ENCODE measurements at places on chromosomes 16 and 17.

DNA sequence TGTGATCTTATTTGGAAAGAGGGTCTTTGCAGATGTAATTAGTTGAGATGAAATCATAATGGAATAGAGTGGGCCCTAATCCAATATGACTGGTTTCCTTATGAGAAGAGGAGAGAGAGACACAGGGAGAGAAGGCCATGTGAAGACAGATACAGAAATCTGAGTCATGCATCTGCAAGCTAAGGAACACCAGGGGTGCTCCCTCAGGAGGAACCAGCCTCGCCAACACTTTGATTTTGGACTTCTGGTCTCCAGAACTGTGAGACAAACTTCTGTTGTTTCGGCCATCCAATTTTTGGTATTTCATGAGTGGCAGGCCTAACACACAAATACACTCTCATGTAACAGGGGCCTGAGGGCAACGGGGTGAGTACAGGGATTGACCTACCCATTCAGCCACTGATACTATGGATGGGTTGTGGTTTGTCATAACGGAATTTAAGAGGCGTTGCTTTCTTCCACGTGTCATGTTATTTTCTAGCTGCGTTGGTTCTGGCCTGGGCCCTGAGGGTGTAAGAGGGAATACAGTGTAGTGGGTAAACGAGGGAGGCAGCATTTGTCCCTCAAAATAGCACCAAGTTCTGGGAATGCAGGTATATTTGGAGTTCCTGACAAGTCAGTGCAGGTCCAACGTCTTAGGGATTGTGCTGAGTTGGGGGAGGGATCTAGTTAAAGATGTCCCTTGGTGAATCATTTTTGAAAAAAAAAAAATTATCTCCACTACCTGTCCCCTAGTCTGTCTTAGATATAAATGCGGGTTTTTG lies 17.7 kb downstream of the PLCG2 start:
- DNase-seq: no peak

DNA sequence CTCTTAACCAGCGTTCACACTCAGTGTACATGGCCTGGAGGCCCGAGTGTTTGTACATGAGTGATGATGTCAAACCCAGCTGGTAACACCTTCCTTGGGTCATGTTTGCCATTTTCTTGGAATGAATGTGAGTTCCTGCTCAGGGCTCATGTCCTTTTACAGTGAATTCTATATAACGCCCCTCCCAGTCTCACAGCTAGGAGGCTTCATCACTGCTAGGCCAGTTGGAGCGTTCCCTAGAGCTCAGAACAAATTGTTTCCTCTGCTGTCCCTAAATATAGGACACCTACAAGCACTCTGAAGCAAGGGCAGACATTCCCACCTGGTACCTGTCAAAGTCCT lies 5.5 kb downstream of the TIMM22 start:
- DNase-seq: no peak

GRCh38 chr17:29283496-29283895 lies 10.5 kb downstream of the NUFIP2 start:
- no peak for DNase-seq

DNA sequence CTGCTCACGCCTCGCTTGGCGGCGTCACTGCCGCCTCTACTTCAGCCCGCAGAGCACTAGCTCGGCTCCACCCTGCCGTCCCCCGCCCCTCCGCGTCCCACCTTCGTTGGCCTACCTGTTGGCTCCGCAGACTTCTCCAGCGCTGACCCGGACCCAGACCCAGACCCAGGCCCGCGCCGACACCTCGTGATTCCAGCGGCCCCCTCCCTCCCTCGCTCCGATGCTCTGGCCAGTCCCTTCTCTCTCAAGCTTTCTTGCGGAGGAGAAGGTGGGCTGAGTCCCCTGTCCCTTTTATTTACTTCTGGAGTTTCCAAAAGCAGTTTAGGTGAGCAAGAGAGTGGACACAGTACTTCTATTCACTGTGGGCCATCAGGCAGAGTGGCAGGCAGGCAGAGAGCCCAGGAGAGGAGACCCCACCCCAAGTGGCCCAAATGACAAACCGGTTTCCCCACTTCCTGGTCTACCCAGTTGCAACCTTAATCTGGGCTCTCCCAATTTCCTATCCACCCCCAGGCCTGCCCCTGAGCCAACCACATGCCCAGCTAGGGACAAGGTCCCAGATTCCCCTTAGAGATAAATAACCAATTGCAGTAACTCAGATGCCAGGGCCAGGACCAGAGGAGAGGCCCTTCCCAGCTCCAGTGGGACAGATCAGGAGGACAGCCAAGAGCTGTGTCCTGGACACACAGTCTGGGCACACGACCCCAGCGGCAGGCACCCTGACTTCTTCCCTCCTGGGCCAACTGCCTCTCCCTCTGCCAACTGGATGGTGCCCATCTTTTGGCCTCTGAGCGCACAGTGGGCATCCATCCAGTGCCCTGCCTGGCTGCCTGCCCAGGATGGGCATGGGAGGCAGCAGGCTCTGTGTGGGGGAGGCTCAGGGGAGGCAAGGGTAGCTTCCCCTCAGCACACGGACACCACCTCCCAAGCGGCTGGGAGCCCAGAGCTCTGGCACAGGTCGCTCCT lies 1.2 kb upstream of the SRCIN1 start:
- DNase-seq: no peak

DNA sequence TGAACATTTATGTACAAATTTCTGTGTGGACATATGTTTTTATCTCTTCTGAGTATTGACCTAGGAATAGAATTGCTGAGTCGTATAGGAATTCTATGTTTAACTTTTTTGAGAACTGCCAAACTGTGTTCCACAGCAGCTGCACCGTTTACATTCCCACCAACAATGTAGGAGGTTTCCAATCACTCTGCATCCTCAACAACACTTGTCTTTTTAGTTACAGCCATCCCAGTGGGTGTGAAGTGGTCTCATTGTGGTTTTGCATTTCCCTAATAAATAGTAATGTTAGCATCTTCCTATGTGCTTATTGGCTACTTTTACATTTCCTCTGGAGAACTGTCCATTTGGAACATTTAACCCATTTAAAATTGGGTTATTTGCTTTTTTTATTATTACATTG lies 36.6 kb upstream of the NACA2 start:
- DNase-seq: no peak

GRCh38 chr16:9345046-9345445 lies 253.6 kb downstream of the HAPSTR1 start:
- no peak for DNase-seq

DNA sequence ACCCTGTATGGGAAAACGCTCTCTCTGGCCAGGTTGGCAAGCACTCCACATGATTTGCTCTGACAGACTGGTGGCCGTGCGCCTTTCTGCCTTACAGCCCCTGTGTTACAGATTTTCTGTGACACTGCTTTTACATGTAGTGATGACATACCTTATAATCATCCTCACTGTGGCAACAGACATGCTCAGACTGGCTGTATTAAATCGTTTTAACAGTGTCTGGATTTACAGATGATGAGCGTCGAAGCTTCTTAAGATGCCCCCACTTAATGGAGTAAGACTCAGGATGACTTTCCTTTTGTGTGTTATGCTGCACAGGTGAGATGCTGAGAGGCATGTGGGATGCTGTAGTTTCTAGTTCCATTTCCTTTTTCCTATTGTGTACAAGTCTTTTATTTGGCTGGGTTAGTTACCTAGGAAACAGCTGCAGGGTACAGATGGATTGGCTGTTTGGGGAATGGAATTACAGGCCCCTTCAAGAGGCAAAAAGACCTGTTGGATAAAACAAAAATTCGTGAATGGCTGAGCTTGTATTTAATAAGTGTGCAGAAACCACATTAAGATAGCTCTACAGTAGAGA lies 20.9 kb upstream of the VWA3A start:
- DNase-seq: no peak

Measured in hindlimb muscle (tissue), 1 donor.